NCI-H187 (cell line): ENCODE measurements at places on chromosomes 5 and 9.
A peak's percentile ranks its signal among the peaks of the same experiment; 100 is the strongest.

- DNase-seq: no peak
Observed at GRCh38 chr5:78905084-78905938, 79.8 kb downstream of the ARSB start.

GRCh38 chr5:168932400-168933189 lies 353.4 kb upstream of the PANK3 start:
- no peak for DNase-seq

GRCh38 chr5:21212026-21212425 lies 1224.0 kb upstream of the CDH18 start:
- no peak for DNase-seq

DNA sequence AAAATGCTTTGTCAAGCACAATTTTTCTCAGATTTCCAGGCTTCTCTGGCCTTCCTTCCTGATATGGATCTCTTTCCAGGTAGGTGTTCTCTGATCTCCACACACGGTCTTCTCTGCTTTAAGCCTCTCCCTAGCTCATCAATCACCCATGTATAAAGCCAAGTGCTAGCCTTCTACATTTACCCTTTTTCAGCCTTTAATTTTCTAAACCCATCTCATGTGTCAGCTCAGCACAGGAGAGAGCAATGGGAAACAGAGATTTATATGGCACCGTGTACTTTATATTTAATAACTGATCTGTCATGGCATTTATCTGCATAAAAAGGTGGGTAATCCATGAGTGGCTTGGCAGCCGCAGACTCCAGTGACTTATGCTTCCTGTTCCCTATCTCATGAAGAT lies 495.0 kb downstream of the RASEF start:
- DNase-seq: no peak

GRCh38 chr5:143562935-143563334 lies 159.4 kb upstream of the NR3C1 start:
- no peak for DNase-seq

- DNase-seq: no peak
Observed at GRCh38 chr9:135766251-135766650, 64.3 kb downstream of the KCNT1 start.

DNA sequence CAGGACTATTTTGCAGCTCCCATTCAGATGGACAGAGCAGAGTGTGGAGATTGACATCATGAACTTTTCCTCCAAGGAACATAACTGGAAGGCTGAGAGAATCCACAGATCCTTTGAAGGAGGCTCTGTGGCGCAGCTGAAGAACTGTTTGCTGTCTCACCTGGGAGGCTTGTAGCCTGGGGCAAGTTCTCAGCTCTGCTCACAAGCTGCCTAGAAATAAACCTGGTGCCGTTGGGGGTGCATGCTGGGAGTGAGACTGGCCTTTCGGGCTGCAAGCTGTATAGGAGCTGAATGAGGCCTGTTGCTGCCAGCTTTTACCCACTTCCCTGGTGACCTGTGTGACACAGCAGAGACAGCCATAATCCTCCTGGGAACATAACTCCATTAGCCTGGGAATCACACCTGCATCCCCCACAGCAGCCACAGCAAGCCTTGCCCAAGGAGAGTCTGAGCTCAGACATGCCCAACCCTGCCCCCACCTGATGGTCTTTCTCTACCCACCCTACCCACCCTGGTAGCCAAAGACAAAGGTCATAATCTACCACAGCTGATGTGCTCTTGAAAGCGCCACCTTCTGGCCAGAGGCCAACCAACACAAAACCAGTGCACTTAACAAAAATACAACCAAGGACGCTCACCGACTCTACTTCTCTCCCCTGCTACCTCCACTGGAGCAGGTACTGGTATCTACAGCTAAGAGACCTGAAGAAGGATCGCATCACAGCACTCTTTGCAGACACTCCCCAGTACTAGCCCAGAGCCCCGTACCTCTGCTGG lies 205.1 kb upstream of the MRPS30 start:
- no peak for DNase-seq

GRCh38 chr9:82148426-82148810 lies 159.8 kb downstream of the SPATA31D1 start:
- no peak for DNase-seq

DNA sequence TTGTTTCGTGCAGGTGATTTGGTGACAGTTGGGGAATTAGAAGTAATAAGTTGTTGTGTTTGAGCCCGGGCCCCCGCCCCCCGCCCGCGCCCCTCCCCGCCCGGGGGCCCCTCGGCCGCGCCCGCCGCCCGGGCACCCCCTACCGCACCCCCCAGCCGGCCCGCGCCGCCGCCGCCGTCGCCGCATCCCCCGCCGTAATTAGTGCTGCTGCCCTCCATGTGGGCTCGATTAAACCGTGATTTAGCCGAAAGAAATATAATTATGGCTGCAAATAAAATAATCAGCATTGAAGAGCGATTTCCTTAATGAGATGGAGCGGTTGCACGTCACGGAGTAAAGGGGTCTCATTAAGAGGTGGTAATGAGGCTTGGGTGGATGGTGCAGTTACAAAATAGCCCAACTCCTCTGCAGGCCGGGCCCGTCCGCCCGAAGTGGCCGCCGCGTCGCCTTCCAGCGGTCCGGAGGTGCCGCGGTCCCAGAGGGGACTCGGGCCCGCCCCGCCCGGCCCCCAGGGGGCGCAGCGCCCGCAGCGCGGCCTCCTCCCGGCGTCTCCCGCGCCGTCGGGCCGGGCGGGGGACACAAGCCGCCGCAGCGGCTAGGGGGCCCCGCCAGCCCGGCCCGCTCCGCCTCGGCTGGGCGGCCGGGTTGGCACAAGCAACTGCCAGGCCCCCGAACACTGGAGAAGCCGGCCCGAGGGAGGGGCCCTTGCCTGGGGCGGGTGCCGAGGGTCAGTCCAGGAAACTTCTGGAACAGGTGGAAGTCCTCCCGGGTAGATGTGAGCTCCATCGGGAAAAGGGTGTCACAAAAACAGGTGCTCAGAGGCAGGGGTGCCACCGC lies 6.9 kb upstream of the OTP start:
- peak; percentile 64 for DNase-seq

DNA sequence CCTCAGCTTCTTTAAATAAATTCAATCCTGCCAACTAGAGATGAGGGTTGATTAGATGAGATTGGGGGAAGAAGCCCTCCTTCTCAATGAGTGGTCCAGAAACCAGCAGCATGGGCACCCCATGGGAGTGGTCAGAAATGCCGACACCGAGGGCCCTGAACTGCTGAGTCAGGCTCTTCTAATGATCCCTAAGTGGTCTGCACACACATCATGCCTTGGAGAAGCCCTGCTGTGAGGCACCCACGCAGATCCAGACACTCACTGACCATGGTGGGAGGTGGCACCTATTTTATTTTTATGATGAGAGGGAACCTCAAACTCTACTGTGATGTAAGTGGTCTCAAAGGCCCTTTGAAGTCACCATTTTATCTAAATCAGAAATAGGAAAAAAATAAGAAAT lies 72.3 kb upstream of the BOD1 start:
- DNase-seq: no peak

- DNase-seq: no peak
Observed at GRCh38 chr9:36045610-36046009, 8.9 kb downstream of the RECK start.

DNA sequence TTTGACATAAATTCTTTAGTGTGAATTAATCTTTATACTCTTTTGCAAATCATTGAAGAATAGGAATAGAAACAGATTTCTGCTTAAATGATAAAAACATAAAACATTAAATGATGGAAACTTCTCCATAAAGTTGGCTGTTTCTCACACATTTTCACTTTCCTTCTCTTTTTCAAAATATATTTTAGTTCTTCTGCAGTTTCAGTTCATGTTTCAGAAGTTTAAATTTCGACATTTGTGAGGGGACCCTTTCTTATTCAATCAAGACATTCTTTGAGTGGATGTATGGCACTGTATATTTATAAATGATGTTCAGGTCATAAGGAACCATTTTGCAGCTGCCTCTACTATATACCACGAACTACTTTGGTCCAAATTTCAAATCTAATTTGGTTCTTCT lies 34.6 kb downstream of the TNFAIP8 start:
- DNase-seq: no peak
